ENCODE measurements at places on chromosomes 6 and 20.

- no peak for DNase-seq
Observed at GRCh38 chr6:116438590-116439448, 22.4 kb upstream of the CALHM6 start.

GRCh38 chr6:158517581-158517980, 42.3 kb upstream of the TMEM181 start:
- no peak for DNase-seq

- DNase-seq = peak; percentile 47
Observed at GRCh38 chr20:8153281-8153908, 21.3 kb downstream of the PLCB1 start.

- DNase-seq = no peak
Observed at GRCh38 chr20:1892119-1892385, 3.2 kb upstream of the SIRPA start.

- no peak for DNase-seq
Observed at GRCh38 chr6:148885136-148885865, 138.5 kb downstream of the UST start.

GRCh38 chr6:20924911-20925543, 390.8 kb downstream of the CDKAL1 start:
- DNase-seq = no peak

GRCh38 chr6:151721146-151721545, 86.3 kb upstream of the ESR1 start:
- DNase-seq = no peak

GRCh38 chr6:84526631-84527030, 237.8 kb downstream of the TBX18 start:
- DNase-seq = no peak

GRCh38 chr6:90285042-90285481, 11.6 kb downstream of the BACH2 start:
- DNase-seq = no peak

DNA sequence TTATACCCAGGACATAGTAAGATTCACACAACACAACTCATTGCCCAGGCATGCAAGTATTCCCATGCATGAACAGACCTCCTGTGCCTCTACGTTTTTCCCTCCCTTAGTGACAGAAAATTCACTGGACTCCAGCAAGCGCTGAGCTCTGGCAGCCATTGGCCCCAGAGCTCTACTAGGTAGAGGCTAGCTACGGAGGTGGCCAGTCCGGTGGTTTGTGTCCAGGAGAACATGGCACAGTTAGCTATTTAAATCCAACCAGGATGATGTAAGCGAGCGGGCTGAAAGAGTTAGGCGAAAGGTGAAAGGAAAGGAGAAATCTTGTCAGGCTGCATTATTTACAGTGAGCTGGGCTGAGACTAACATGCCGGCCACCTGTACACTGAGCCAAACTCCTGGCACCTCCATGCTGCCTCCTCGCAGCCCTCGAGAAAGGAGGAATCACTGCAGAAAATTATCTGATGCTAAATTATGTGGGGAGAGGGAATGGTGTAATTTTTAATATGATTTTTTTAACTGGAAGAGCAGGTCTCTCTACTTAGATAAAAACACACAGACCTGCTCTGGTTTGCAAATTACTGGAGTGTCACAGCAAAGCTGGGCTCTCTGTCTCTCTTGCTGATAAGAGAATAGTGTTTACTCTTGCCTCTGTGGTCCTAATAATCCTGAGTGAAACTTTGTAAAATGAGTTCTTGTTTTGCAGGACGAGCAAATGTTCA, 50.1 kb upstream of the ARMC2 start:
- DNase-seq = no peak

GRCh38 chr20:4726710-4727397, 5.1 kb downstream of the PRND start:
- DNase-seq = peak; percentile 64

- DNase-seq = no peak
Observed at GRCh38 chr6:129419324-129419723, 290.7 kb downstream of the ARHGAP18 start.

DNA sequence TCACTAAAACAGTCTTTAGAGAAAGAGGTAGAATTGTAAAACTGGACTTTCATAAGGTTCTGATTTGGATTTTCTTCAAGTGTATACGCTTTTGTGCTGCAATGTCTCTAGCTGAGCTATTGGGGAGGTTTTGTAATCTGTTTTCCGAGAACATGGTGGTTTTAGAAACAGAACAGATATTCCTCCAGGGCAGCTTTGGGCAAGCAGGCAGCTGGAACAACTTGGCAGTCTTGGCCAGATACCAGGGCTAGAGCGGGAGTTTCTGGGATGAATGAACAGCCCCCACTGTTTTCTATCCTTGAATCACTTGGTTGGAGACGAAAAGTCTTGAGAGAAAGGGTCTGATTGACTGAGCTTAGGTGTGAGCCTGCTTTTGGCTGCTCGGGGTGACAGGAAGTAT, 17.1 kb upstream of the ARMC2 start:
- no peak for DNase-seq

DNA sequence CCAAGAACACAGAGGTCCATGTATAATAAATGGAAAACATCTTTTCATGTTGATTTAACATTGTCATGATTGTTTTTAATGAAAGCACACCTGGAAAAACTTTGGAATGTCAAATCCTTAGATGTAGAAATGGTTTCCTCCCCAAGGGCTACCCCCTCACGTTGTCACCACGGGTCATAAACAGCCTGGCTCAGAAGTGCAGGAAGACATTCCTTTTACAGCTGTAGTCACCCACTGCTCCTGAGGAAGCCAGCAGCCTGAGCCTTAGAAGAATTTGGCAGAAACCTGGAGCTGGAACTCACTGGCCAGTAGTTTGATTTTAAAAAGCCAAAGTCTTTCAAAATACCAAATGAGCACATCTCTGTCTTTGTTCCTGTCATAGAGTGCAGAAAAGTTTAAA, 23.7 kb downstream of the ADGRF5 start:
- DNase-seq = no peak

GRCh38 chr20:16744178-16744807, 3.9 kb upstream of the OTOR start:
- no peak for DNase-seq

- no peak for DNase-seq
Observed at GRCh38 chr6:141510803-141511202, 621.9 kb upstream of the GJE1 start.

- no peak for DNase-seq
Observed at GRCh38 chr6:15621203-15622044, 41.4 kb downstream of the DTNBP1 start.

DNA sequence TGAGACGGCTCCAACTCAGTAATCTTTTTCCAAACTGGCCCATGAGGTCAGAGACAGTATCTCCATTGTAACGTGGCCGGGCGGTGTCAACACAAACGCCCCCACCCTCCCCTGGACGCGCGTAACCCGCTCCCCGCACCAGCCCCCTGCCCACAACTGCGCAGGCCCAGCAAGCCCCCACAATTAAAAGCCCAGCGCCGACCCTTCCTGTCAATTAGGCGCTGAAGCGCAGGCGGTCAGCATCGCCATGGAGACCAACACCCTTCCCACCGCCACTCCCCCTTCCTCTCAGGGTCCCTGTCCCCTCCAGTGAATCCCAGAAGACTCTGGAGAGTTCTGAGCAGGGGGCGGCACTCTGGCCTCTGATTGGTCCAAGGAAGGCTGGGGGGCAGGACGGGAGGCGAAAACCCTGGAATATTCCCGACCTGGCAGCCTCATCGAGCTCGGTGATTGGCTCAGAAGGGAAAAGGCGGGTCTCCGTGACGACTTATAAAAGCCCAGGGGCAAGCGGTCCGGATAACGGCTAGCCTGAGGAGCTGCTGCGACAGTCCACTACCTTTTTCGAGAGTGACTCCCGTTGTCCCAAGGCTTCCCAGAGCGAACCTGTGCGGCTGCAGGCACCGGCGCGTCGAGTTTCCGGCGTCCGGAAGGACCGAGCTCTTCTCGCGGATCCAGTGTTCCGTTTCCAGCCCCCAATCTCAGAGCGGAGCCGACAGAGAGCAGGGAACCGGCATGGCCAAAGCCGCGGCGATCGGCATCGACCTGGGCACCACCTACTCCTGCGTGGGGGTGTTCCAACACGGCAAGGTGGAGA, at the start of the genes HSPA1A and HSPA1L:
HSPA1A (plus strand) TSS at position 519 of the 814 bp plus-strand sequence; CDS start at position 733, 214 bp downstream.
HSPA1L (minus strand) TSS at position 259 of the 814 bp plus-strand sequence. CDS start 3,311 bp downstream, outside the sequence.
- DNase-seq = peak; percentile 86

- no peak for DNase-seq
Observed at GRCh38 chr6:101607111-101607690, 213.7 kb downstream of the GRIK2 start.

- no peak for DNase-seq
Observed at GRCh38 chr6:35706468-35706867, 17.8 kb upstream of the FKBP5 start.

GRCh38 chr6:10743515-10743914, 4.1 kb upstream of the TMEM14B start:
- DNase-seq = no peak

- no peak for DNase-seq
Observed at GRCh38 chr6:8651998-8652397, 216.7 kb upstream of the SLC35B3 start.

DNA sequence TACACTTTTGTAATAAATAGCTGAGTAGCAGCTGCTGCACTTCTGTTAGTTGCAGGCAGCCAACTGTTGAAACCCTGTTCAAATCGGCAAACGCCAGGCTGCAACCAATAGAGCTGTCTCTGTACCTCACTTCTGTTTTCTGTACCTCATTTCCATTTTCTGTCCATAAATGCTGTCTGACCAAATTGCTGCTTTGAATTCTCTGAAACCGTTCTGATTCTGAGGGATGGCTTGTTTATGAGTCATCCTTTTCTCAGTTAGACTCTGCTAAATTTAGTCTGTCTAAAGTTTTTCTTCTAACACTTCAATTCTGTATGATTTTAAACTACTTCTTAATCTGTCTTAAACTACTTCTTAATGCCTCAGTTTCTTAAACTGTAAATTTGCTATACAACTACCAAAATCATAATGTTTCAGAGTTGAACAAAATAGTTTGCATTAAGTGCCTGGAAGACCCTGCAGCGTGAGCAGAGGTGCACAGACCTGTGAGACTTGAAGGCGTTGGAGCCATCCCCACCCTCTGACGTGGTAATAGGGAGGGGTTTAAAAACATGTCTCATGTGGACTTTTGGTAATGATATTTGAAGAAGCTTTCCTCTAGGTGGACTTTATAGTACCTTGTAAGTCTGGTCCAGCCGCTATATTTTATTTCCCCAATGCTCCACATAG, 9.6 kb downstream of the BTNL2 start:
- no peak for DNase-seq

GRCh38 chr20:23163562-23163961, 77.4 kb upstream of the CD93 start:
- DNase-seq = no peak

DNA sequence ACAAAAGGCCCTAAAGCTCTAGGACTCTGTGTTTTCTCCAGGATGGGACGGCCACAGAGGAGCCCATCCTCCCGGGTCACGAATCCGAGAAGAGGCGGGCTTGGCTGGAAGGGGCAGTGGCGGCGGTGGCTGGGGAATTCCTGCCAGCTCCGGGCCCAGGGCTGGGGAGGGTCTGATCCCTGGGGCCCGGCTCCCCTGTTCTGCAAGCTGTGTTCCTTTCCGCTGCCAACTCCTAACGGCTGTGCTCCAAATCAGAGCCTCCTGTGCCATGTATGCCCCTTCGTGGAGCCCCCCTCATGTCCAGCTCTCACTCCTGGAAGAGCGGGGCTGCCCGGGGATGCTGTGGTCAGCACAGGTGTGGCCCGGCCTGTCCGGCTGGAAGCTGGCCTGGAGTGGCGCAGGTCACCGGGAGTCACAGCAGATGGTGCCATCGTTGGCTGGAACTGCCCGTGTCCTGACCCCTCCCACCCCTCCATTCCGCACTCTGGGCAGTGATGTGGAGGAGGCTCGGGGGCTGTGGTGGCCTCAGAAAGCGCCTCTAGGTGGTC, 88.2 kb upstream of the MPC1 start:
- DNase-seq = no peak

DNA sequence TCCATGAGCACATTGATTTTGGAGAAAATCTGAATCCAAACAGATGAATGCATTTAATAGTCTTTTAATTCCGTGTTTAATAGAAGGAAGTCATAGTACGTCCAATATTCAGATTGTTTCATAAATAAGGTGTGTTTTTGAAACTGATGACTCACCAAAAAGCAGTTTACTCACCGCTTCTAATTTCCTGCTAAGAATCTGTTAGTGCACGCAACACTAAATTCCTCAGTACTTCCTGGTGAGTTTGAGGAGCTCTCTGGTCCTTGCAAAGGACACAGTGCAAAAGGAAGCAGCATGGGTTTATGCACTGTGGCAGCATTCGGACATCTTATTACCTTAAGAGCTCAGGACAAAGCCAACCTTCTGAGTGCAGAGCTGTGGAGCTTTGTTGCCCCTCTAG, 2.3 kb upstream of the ADGRF1 start:
- DNase-seq = no peak

- no peak for DNase-seq
Observed at GRCh38 chr6:135901774-135902524, 50.4 kb downstream of the PDE7B start.

- DNase-seq = no peak
Observed at GRCh38 chr20:22719167-22719591, 134.8 kb upstream of the FOXA2 start.

DNA sequence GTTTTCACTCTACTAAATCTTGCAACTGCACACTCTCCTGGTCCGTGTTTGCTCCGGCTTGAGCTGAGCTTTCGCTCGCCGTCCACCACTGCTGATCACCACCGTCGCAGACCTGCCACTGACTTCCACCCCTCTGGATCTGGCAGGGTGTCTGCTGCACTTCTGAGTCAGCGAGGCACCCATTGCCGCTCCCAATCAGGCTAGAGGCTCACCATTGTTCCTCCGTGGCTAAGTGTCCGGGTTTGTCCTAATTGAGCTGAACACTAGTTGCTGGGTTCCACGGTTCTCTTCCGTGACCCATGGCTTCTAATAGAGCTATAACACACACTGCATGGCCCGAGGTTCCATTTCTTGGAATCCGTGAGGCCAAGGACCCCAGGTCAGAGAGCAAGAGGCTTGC, 98.6 kb upstream of the GPR6 start:
- no peak for DNase-seq

DNA sequence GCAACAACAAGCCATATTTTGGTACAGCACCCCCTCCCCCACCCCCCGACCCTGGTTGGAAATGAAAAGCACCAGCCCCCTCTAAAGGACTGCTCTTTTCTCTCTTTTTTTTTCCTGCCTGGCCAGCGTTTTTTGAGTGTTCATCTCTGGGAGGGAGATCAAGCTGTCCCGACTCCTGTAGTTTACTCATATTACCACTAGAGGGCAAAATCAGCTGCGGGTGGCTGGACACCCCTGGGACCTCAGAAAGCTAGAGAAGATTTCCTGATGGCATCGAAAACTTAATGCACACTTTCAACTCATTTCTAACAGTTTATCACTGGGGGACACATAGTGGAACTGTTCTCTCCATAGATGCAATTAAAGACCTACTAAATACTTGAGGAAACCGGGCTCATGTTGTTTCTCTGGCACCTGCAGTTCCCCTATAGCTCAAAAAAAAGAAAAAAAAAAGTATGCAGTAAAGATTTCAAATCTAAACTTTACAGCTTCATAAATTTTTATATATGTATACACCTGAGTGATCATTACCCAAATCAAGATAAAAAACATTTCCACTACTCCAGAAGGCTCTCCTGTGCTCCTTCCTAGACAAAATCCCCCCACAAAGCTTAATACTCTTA, 24.4 kb downstream of the CNBD2 start:
- peak; percentile 75 for DNase-seq

- peak; percentile 38 for DNase-seq
Observed at GRCh38 chr6:104789770-104790190, 69.9 kb downstream of the HACE1 start.

- no peak for DNase-seq
Observed at GRCh38 chr6:129753422-129753821, 43.4 kb upstream of the ARHGAP18 start.
